ENCODE measurements at places on chromosomes 5 and 9.

- H3K27ac ChIP-seq, result no peak overlapping the region
- no peaks in the 10 kb centered on the region for H3K27me3 ChIP-seq
- H3K4me1 ChIP-seq, result no peaks in the 10 kb centered on the region
- H3K36me3 ChIP-seq, result no peaks in the 10 kb centered on the region
- H3K4me3 ChIP-seq, result no peak overlapping the region
- no peak for DNase-seq
Measured at GRCh38 chr9:11356067-11356466, 743.3 kb upstream of the PTPRD start.

- no peaks in the 10 kb centered on the region for H3K36me3 ChIP-seq
- no peak overlapping the region for H3K27ac ChIP-seq
- no peak for DNase-seq
- no peaks in the 10 kb centered on the region for H3K4me1 ChIP-seq
- peaks cover 44% of the 10 kb centered on the region for H3K27me3 ChIP-seq
Measured at GRCh38 chr5:53503562-53504218, 23.3 kb downstream of the FST start.

DNA sequence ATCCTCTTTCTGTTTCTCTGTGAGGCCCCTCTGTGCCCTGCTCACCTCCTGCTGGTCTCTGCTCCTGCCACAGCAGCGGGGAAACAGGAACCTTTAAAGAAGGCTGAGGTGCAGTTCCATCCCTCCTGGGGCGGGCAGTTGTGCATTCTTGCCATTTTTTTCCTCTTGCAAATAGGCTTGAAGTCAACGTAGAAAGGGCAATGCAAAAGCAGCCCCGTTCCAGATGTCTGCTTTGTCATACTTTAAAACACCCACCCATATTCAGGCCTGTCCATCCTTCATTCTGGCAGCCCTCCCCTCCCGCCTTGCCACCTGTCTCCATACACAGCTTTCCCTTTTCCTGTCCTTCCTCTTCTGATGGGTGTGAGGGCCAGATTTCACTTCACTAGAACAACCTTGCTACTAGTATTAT lies 65.4 kb upstream of the KLF9 start:
- H3K4me3 ChIP-seq, result no peak overlapping the region
- DNase-seq, result no peak
- peaks cover 2% of the 10 kb centered on the region for H3K36me3 ChIP-seq
- peaks cover 10% of the 10 kb centered on the region for H3K27me3 ChIP-seq
- H3K4me1 ChIP-seq, result no peaks in the 10 kb centered on the region

GRCh38 chr9:128091144-128091543 lies 23.1 kb downstream of the SLC25A25 start:
- H3K4me3 ChIP-seq, result no peak overlapping the region
- H3K27ac ChIP-seq, result no peak overlapping the region
- DNase-seq, result no peak
- H3K4me1 ChIP-seq, result peaks cover 54% of the 10 kb centered on the region

DNA sequence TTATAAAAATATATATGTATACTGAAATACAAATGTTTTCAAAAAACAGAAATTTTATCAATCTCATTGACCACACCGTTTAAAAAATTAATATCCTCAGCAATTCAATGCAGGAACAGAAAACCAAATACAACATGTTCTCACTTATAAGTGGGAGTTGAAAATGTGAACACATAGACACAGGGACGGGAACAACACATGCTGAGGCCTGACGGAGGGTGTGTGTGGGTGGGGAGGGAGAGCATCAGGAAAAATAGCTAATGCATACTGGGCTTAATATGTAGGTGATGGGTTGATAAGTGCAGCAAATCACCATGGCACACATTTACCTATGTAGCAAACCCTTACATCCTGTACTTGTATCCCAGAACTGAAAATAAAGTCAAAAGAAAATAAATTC lies 409.5 kb downstream of the MLLT3 start:
- peaks cover 22% of the 10 kb centered on the region for H3K4me1 ChIP-seq
- H3K36me3 ChIP-seq, result no peaks in the 10 kb centered on the region
- H3K27me3 ChIP-seq, result no peaks in the 10 kb centered on the region
- no peak overlapping the region for H3K4me3 ChIP-seq

DNA sequence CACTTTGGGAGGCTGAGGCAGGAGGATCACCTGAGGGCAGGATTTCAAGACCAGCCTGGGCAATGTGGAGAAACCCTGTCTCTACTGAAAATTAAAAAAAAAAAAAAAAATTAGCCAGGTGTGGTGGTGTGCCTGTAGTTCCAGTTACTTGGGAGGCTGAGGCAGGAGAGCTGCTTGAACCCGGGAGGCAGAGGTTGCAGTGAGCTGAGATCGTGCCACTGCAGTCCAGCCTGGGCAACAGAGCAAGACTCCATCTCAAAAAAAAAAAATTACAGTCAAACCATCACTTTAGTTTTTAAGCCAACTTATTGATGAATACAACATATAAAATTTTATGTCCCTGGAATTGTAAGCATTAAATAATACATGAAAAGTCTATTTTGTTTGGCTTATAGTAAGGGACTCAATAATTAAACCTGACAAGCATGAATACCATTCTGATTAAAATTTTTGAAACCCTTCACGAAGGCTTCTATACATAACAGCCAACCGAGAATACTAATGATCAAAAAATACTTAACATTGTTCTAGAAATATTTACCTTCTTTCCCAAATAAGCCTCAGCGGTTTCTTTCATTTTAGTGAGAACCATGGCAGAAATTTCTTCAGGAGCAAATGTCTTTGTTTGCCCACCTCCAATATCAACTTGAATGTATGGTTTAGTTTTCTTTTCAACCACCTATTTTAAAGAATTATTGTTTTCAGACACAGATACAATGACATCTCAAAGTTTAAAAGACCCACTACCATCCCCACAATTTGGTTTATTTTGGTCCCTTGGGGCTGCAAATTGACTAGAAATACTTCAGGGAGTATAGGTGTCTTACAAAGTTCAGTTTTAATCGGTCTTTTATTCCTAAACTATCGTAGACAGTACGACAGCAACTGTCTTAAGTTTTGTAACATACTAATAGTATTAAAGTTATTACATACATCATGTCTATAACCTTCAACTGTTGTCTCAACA lies 1.2 kb downstream of the HSPA5 start:
- H3K27ac ChIP-seq, result peak overlapping the region; percentile 99
- H3K4me1 ChIP-seq, result peaks cover 50% of the 10 kb centered on the region
- H3K36me3 ChIP-seq, result peaks cover 74% of the 10 kb centered on the region
- H3K4me3 ChIP-seq, result peak overlapping the region; percentile 96
- DNase-seq, result no peak
- no peaks in the 10 kb centered on the region for H3K27me3 ChIP-seq

GRCh38 chr5:62779010-62779422 lies 200.4 kb downstream of the LRRC70 start:
- no peaks in the 10 kb centered on the region for H3K36me3 ChIP-seq
- no peak overlapping the region for H3K27ac ChIP-seq
- H3K4me1 ChIP-seq, result no peaks in the 10 kb centered on the region

DNA sequence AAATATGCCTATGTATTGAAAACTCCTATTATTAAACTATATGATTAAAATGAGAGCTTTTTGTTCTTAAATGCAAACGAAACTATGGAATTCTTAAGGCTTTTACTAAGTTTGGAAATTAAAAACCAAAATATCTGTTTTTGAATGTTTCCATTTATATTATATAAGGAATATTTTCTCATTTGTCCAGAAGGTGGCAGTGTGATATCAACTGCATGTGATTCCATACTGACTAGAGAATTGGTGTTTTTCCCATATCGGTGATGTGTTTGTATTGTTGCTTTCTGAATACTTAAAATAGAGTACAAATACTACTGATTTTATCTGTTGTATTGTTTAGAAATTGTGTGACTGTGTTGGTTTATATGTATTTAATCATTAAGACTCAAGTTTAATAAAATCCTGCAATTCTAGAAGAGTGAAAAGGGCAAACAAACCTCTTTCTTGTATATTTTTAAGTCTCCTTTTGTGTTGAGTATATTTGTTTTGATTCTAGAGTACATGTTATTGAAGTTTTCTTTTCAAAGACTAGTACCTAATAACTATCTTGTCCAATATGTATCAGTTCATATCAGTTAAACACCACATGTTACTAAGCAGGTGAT lies 320.8 kb downstream of the CCDC171 start:
- H3K27ac ChIP-seq, result no peak overlapping the region
- no peaks in the 10 kb centered on the region for H3K4me1 ChIP-seq
- H3K36me3 ChIP-seq, result no peaks in the 10 kb centered on the region
- no peak overlapping the region for H3K4me3 ChIP-seq
- no peaks in the 10 kb centered on the region for H3K27me3 ChIP-seq

DNA sequence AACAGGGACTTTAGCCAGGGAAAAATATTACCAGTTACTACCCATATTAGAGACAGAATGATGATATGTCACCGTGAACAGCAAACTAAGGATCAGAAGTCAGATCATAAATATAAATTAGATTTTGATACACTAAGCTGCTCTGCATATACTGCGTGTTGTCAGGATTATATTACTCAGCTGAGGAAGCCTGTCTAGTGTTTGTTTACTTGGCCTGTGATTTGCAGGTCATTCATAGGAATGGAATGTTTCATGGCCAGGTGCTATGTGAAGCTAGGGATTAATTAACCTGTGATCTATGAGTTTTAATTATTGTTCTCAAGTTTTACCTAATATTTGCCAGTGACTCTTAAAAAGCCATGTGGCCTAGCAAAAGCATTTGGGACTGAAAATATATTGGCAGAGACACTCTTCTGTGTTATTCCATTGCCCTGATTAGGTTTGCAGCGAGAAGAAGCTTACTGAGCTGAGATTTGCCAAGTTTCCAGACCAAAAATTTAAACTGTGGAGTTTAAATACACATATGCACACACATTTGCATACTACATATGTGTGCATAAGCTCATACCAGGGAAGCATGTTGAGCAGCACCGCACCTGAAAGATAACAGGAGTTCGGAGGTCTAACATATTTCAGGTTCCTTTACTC lies 496.3 kb upstream of the GRIA1 start:
- no peaks in the 10 kb centered on the region for H3K36me3 ChIP-seq
- H3K27me3 ChIP-seq, result no peaks in the 10 kb centered on the region
- no peaks in the 10 kb centered on the region for H3K4me1 ChIP-seq

DNA sequence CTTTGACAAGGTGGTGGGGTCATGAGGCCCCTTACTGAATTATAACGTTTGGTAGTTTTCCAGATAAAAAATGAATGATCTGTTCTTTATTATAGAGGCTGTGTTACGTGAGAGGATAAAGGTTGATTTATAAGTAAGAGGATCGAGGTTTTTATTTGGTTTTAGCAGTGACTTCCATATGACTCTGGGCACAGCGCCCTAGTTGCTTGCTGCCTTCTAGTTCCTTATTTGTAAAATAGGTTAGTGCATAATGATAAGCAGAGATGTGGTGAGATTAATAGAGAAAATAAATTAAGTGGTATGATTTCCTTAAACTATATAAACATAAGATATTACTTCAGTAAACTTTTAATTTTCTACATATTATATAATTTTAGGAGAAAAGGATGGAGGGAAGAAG lies 29.8 kb downstream of the MRRF start:
- H3K4me1 ChIP-seq, result no peaks in the 10 kb centered on the region
- peaks cover 19% of the 10 kb centered on the region for H3K36me3 ChIP-seq
- no peak for DNase-seq
- no peak overlapping the region for H3K4me3 ChIP-seq
- no peaks in the 10 kb centered on the region for H3K27me3 ChIP-seq

DNA sequence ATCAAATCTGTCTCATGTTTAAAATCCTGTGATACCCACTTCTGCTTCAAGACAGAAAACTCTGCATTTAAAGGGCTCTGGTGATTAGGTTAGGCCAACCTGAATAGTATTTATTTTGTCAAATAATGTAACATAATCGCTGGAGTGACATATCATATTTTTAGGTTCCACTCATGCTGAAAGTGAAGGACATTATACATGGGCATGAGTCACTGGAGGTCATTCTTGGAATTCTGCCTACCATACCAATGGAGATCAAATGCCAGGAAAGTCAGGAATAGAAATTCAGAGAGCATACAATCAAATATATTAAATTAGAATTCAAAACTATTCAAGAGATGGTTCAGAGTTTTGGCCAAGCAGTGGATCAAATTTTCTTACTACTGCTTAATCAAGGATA lies 97.1 kb upstream of the PRSS3 start:
- H3K4me3 ChIP-seq, result no peak overlapping the region
- DNase-seq, result no peak
- H3K36me3 ChIP-seq, result no peaks in the 10 kb centered on the region
- H3K27ac ChIP-seq, result no peak overlapping the region
- no peaks in the 10 kb centered on the region for H3K4me1 ChIP-seq
